ENCODE measurements at places on chromosomes 5 and 9. TPM values are rescaled to one million over a fixed set of nuclear protein-coding genes. Genes with fewer than 3 reads are reported as not detected.

DNA sequence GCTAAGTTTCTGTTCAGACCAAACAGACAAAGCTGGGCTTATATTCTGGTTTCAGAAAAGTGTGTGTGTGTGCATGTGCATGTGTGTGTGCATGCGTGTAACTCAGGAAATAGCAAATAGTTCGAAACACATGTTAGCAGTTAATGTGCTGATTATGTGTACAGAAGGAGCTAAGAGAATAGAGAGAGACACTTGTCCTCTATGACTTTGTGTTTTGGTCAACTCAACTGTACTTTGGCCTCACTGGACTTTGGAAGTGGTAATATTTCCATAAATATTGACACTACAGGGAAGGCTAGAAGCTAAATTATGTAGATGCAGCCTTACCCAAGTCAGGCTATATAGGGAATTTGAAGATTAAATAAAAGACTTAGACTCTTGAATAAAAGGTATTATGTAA, 155.5 kb downstream of the RAB3C start:
- DNase-seq = no peak
- no peaks in the 10 kb centered on the region for H3K36me3 ChIP-seq
- H3K4me1 ChIP-seq = no peaks in the 10 kb centered on the region
- no peak overlapping the region for H3K27ac ChIP-seq
- H3K4me3 ChIP-seq = no peak overlapping the region
- no peaks in the 10 kb centered on the region for H3K27me3 ChIP-seq

DNA sequence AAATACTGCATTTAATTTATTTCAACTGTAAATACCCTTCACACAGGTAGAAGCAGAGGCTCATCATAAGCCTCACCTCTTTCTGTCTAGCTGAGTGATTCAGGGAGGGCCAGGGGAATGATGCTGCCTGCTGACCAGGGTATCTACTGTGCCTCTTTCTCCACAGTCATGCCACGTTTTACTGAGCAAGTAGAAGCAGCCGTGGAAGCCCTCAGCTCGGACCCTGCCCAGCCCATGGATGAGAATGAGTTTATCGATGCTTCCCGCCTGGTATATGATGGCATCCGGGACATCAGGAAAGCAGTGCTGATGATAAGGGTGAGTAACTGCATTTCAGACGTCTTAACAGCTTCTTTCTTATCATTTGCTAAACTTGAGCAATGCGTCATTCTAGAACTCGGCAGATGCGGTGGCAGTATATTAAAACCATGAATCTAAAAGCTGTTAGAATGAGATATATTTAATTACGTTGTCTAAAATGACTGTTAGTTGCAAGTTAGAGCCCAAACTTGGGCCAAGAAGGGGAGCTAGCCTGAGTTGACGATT, 50.0 kb upstream of the LRRTM2 start:
- DNase-seq = no peak
- H3K4me3 ChIP-seq = no peak overlapping the region
- H3K27ac ChIP-seq = no peak overlapping the region
- H3K4me1 ChIP-seq = peaks cover 49% of the 10 kb centered on the region

DNA sequence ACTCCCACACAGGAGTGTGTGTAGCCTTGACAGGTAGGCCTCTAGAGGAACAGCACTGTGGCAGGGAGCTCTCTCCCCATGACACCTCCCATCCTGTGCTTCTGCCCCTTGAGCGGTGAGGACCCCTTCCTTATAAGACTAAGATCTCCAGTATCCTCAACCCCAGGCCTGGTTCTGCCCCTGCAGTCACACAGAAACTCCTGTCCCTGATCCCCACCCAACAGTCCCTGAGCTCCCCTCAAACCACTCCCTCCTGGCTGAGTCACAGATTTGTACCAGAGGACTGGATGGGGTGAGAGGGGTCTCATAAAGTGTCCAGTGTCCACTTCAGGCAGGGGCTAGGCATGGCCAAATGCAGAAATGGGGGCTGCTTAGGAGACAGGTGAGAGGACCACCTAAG, 47.8 kb upstream of the CDKN2AIPNL start:
- H3K4me1 ChIP-seq = peaks cover 39% of the 10 kb centered on the region
- H3K4me3 ChIP-seq = no peak overlapping the region
- peak overlapping the region; percentile 74 for H3K27ac ChIP-seq
- no peaks in the 10 kb centered on the region for H3K36me3 ChIP-seq
- no peaks in the 10 kb centered on the region for H3K27me3 ChIP-seq

GRCh38 chr5:139639619-139640380, 8.3 kb upstream of the CXXC5 start:
- peaks cover 63% of the 10 kb centered on the region for H3K4me1 ChIP-seq
- no peak for DNase-seq
- no peaks in the 10 kb centered on the region for H3K36me3 ChIP-seq
- no peaks in the 10 kb centered on the region for H3K27me3 ChIP-seq
- H3K4me3 ChIP-seq = no peak overlapping the region

DNA sequence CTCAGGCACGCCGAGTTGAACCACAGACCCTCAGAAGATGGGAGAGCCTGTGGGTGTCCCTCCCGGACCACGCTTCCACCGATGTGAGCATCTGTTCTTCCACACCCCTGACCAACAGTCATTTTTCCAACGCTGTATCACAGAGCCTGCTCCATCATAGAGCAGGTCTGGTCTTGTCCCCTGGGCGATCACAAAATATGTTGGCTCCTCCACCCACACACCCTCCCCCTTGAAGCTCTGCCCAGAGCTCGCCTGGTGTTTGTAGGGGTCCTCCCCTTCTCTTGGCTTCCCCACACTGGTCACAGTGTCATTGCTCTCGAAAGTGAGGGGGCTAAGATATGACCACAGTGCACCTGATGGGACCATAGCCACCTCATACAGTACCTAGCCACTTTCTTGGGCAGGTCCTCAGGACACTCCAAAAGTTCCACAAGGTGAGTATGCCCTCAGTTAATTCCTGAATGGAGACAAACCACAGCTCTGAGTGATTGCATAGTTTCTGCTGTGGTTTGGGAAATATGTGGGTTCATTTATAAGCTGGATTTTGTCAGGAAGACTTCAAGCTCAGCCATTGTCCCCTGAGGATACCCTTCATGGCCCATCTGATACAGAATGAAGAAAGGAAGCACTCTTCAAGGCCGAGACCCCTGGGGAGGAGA, 3.5 kb upstream of the ZNF618 start:
- H3K4me1 ChIP-seq = peaks cover 11% of the 10 kb centered on the region
- no peak for DNase-seq
- no peak overlapping the region for H3K27ac ChIP-seq
- no peak overlapping the region for H3K4me3 ChIP-seq

GRCh38 chr5:66795682-66796081, 199.5 kb downstream of the MAST4 start:
- H3K4me3 ChIP-seq = no peak overlapping the region
- no peak for DNase-seq
- peaks cover 19% of the 10 kb centered on the region for H3K4me1 ChIP-seq
- H3K27me3 ChIP-seq = no peaks in the 10 kb centered on the region

DNA sequence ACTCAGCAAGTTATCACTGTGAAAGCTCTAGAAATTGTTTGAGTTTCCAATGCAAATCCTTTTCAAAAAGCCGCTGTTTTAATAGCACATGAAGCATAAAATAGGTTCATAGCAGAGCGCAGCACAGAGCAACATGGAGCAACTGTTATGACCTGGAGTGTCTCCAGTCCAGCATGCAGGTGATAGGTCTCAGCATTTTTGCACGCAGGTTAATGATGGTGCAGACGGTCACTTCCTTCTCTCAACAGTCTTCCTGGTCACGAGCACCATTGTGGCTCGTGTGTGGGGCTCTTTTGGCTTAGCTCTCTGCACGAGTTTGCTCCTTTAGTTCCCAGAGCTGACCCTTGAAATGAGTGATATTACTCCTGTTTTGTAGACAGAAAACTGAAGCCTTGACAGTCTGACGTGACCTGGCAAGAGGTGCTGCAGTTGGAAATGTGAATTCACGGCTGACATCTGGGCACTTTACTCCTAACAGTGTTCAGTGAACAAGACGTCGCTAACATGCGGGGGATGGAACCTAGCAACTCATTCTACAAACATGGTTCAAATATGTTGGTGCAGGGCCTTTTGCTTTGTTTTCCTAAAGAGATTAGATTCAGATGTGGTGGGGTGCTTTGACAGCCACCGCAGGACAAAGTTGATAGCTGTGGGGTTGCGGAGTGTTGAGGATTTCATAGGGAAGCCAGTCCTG, 10.0 kb downstream of the TENT4A start:
- H3K27ac ChIP-seq = peak overlapping the region; percentile 74
- peaks cover 94% of the 10 kb centered on the region for H3K4me1 ChIP-seq
- no peak overlapping the region for H3K4me3 ChIP-seq

GRCh38 chr5:153974131-153974812, 64.4 kb downstream of the FAM114A2 start:
- no peaks in the 10 kb centered on the region for H3K4me1 ChIP-seq
- no peak for DNase-seq
- H3K27ac ChIP-seq = no peak overlapping the region
- peaks cover 13% of the 10 kb centered on the region for H3K27me3 ChIP-seq
- H3K36me3 ChIP-seq = no peaks in the 10 kb centered on the region
- no peak overlapping the region for H3K4me3 ChIP-seq

DNA sequence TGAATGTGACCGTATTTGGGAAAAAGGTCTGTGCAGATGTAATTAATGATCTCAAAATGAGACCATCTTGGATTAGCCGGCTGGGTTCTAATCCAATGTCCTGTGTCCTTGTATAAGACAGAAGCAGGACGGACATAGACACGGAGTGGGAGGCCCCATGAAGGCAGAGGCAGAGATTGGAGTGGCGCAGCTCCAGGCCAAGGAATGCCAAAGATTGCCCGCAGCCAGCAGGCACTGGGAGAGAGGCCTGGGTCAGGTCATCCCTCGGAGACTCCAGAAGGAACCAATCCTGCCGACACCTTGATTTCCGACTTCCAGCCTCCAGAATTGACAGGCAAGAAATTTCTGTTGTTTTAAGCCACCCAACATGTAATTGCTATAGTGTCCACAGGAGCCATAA, 13.0 kb upstream of the GFI1B start:
- H3K4me1 ChIP-seq = no peaks in the 10 kb centered on the region
- no peak overlapping the region for H3K27ac ChIP-seq
- H3K27me3 ChIP-seq = peaks cover 45% of the 10 kb centered on the region
- H3K4me3 ChIP-seq = no peak overlapping the region
- DNase-seq = no peak

GRCh38 chr5:89988998-89989655, 420.4 kb downstream of the CETN3 start:
- peak overlapping the region; percentile 88 for H3K27ac ChIP-seq
- no peaks in the 10 kb centered on the region for H3K36me3 ChIP-seq
- no peak overlapping the region for H3K4me3 ChIP-seq
- H3K4me1 ChIP-seq = peaks cover 34% of the 10 kb centered on the region
- no peaks in the 10 kb centered on the region for H3K27me3 ChIP-seq

DNA sequence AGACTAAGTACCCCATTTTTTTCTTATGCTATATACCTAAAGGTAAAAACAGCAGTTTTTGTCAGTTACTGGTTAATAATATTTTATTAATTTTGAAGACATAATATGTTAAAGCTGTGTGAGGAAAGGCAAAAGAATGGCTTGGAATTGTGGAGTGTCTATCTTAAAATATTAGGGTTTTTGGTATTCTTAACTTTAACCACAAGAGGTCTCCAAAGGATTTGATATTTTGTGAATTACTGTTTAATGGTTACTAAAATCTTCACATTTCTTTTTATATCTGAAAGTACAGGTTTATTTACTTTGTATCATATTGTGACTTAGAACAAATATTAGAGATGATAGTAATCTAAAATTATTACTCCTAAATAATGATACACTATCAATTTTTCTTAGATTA, 32.0 kb upstream of the DHFR start:
- no peaks in the 10 kb centered on the region for H3K4me1 ChIP-seq
- no peak overlapping the region for H3K27ac ChIP-seq

- no peaks in the 10 kb centered on the region for H3K27me3 ChIP-seq
- no peak overlapping the region for H3K4me3 ChIP-seq
- DNase-seq = peak; percentile 51
- no peaks in the 10 kb centered on the region for H3K36me3 ChIP-seq
- peaks cover 18% of the 10 kb centered on the region for H3K4me1 ChIP-seq
These were observed 7.3 kb upstream of the GRHPR start for GRCh38 chr9:37415011-37415719.

DNA sequence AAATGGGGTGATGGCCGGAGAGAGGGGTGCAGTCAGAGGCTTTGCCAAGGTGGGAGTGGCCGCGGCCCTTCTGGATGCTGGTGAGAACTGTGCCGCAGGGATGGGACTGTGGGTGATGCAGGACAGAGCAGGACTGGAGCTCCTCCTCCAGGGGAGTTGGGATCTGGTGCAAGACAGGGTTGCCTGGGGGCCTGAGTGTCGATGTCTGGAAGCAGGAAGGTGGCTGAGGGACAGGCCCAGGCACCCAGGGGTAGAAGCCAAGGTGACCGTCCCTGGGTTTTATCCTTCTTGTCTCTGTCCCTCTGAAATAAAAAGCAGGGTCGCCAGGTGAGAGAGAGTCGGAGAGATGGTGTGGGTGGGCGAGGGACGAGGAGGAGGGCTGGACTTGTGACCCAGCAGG, 89.1 kb upstream of the IER5L start:
- H3K27ac ChIP-seq = no peak overlapping the region
- H3K27me3 ChIP-seq = no peaks in the 10 kb centered on the region
- no peak for DNase-seq
- no peaks in the 10 kb centered on the region for H3K4me1 ChIP-seq

GRCh38 chr9:69673311-69673640, 1.1 kb upstream of the APBA1 start:
- no peaks in the 10 kb centered on the region for H3K36me3 ChIP-seq
- H3K4me1 ChIP-seq = peaks cover 26% of the 10 kb centered on the region
- DNase-seq = no peak
- H3K27me3 ChIP-seq = no peaks in the 10 kb centered on the region

- H3K27ac ChIP-seq = peak overlapping the region; percentile 92
- H3K4me1 ChIP-seq = peaks cover 33% of the 10 kb centered on the region
- H3K36me3 ChIP-seq = no peaks in the 10 kb centered on the region
- peak overlapping the region; percentile 83 for H3K4me3 ChIP-seq
- no peak for DNase-seq
These were observed 1.0 kb downstream of the GGTA1 start for GRCh38 chr9:121498487-121499176.

DNA sequence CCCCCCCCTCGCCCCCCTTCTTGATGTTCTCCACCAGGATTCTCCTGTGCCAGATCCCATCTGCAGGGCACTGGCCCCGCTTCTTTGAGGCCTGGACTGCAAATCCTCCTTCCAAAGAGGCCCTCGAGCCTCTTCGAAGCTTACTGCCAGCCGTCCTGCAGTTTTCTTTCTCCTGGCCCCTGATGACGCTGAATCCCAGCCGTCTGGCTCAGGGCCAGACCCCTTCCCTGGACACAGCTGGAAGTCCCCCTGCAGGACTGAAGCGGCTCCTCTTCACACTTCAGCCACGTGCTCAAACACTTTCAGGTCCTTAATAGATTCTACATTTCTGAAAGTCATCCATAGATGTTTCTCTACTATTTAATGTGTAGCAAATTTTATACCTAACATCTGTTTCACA, 121.5 kb downstream of the EHMT1 start:
- no peak overlapping the region for H3K4me3 ChIP-seq
- no peaks in the 10 kb centered on the region for H3K27me3 ChIP-seq
- peaks cover 33% of the 10 kb centered on the region for H3K4me1 ChIP-seq
- no peak overlapping the region for H3K27ac ChIP-seq

The AJM1 gene
- 7.7 TPM for total RNA-seq

The HAPLN1 gene
- 2.1 TPM for total RNA-seq

The BTNL3 gene
- total RNA-seq = not detected

The PCDHGA3 gene
- 12.2 TPM for total RNA-seq

The SCGB3A2 gene
- not detected for total RNA-seq
